ENCODE measurements at places on chromosomes 1 and 21.

- H3K4me3 ChIP-seq: no peak overlapping the region
- peak overlapping the region; percentile 64 for H3K27ac ChIP-seq
- no peaks in the 10 kb centered on the region for H3K27me3 ChIP-seq
- H3K36me3 ChIP-seq: peaks cover 3% of the 10 kb centered on the region
Measured at GRCh38 chr1:244448279-244449036, 3.3 kb downstream of the ADSS2 start.

DNA sequence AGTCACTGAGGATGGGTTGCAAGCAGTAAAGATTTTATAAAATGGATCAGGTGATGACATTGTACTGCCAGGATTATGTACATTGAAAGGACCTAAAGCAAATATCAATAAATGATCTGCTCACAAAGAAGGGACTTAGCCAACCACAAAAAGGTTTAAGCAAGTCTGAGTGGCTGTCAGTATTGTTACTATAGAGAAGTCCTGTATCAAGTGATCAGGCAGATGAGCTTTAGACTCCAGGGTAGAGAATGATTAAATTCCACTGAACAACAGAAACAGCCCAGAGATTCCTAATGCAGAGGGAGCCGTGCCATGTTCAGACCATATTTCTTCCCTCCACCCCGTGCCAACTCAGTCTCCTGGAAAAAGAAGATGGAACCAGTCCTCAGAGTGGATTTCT lies 138.9 kb downstream of the SETD4 start:
- no peak overlapping the region for H3K27ac ChIP-seq
- no peaks in the 10 kb centered on the region for H3K36me3 ChIP-seq
- DNase-seq: no peak

- no peak for DNase-seq
- no peaks in the 10 kb centered on the region for H3K36me3 ChIP-seq
- H3K27ac ChIP-seq: no peak overlapping the region
Measured at GRCh38 chr1:178243119-178243518, 149.2 kb downstream of the RASAL2 start.

- H3K4me1 ChIP-seq: no peaks in the 10 kb centered on the region
- no peak for DNase-seq
- H3K4me3 ChIP-seq: no peak overlapping the region
- peaks cover 20% of the 10 kb centered on the region for H3K36me3 ChIP-seq
Measured at GRCh38 chr1:19333587-19334354, 21.6 kb downstream of the SLC66A1 start.

- DNase-seq: no peak
- no peaks in the 10 kb centered on the region for H3K4me1 ChIP-seq
- no peak overlapping the region for H3K4me3 ChIP-seq
- no peaks in the 10 kb centered on the region for H3K36me3 ChIP-seq
- no peaks in the 10 kb centered on the region for H3K27me3 ChIP-seq
- H3K27ac ChIP-seq: no peak overlapping the region
Measured at GRCh38 chr1:75394386-75395139, 216.4 kb downstream of the SLC44A5 start.

DNA sequence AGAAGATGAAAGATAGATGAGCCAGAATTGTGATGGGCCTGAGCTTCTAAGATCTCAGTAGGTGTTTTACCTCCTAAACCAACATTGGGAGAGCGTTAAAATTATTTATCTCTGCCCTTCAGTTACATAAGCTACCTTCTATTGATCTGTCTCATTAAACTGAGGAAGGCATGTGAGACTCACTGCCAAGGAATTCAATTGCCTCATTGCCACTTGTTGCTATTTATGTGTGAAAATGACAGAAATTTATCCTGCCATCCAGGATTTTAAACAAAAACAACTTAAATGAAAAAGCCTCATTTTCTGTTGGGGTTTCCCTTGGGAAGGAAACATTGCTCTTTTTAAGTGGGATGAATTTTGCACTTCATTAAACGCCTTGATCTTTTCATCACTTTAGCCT lies 78.7 kb upstream of the RUNX1 start:
- peaks cover 2% of the 10 kb centered on the region for H3K4me1 ChIP-seq
- no peak overlapping the region for H3K27ac ChIP-seq
- DNase-seq: no peak
- no peak overlapping the region for H3K4me3 ChIP-seq
- H3K27me3 ChIP-seq: no peaks in the 10 kb centered on the region

DNA sequence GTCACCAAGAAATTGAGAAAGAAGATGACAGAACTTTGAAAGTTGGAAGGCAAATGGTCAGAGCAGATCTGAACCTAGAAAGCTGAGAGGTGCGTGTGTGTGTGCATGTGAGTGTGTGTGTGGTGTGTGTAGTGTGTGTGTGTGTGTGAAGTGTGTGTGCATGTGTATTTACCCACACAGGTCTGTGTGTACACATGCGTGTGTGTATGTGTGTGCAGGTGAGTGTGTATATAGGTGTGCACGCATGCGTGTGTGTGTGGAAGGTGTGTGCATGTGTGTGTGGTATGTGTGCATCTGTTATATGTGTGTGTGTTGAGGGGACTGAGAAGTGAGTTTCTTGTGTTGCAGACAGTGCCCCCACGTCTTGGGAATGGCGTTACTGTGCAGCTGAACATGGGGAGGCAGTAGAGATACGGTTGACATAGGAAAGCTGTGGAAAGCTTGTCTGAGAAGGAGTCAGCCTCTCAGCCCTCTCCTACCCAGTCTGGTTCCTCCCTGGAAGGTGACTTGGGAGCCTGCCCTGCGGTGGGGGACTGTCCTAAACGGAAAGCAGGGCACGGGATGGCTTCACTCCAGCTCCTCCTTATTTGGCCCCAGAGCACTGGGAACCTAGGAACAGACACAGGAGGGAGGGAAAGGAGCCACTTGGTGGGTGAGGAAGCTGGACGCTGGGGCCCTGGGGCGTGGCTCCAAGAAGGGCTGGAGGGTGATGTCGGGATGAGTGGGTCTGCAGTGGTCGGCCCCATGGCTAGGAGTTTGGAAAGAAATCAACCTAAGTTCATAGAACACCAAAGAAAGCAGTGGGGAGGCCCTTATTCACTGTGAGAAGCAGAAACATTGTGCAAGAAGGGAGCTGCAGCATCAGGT lies 97.2 kb downstream of the PCBP3 start:
- DNase-seq: no peak
- no peaks in the 10 kb centered on the region for H3K4me1 ChIP-seq
- no peaks in the 10 kb centered on the region for H3K36me3 ChIP-seq
- H3K4me3 ChIP-seq: no peak overlapping the region
- H3K27me3 ChIP-seq: no peaks in the 10 kb centered on the region
- no peak overlapping the region for H3K27ac ChIP-seq

DNA sequence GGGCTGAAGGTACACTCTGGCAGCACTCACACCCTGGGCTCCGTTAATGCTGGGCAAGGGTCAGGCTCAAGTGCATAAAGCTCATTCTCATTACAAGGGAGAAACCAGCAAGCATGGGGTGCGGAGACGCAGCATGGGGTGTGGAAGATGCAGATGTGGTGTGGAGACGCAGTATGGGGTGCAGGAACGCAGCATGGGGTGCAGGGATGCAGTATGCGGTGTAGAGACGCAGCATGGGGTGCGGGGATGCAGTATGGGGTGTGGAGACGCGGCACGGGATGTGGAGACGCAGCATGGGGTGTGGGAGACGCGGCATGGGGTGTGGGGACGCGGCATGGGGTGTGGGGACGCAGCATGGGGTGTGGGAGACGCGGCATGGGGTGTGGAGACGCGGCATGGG lies 390.7 kb downstream of the NPHP4 start:
- DNase-seq: no peak
- H3K4me3 ChIP-seq: no peak overlapping the region
- H3K36me3 ChIP-seq: no peaks in the 10 kb centered on the region
- no peak overlapping the region for H3K27ac ChIP-seq
- no peaks in the 10 kb centered on the region for H3K4me1 ChIP-seq

DNA sequence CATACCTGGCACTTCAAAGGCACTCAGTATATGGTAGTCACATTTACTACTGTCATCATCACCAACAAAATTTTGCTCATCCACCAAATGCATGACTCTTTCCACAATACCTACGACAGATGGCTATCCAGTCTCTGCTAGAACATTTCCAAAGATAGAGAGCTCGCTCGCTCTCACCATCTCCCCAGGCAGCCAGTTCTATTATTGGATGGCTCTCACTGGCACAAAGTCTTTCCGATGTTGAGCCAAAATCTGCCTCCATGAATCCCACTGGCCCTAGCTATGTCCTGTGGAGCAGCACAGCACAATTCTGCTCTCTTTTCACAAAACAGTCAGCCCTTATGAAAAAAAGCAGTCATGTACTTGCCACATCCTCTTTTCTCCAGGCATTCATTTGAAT lies 102.1 kb downstream of the DAB1 start:
- no peak for DNase-seq
- H3K36me3 ChIP-seq: no peaks in the 10 kb centered on the region
- peaks cover 3% of the 10 kb centered on the region for H3K4me1 ChIP-seq
- H3K27me3 ChIP-seq: no peaks in the 10 kb centered on the region
- H3K4me3 ChIP-seq: no peak overlapping the region

- H3K36me3 ChIP-seq: no peaks in the 10 kb centered on the region
- H3K27ac ChIP-seq: no peak overlapping the region
- H3K4me3 ChIP-seq: no peak overlapping the region
- H3K4me1 ChIP-seq: peaks cover 22% of the 10 kb centered on the region
- peaks cover 7% of the 10 kb centered on the region for H3K27me3 ChIP-seq
Measured at GRCh38 chr1:31580891-31581603, 4.7 kb downstream of the TINAGL1 start.

- no peak for DNase-seq
- no peaks in the 10 kb centered on the region for H3K36me3 ChIP-seq
- no peak overlapping the region for H3K4me3 ChIP-seq
Measured at GRCh38 chr1:9649769-9650168, 1.8 kb upstream of the PIK3CD start.

DNA sequence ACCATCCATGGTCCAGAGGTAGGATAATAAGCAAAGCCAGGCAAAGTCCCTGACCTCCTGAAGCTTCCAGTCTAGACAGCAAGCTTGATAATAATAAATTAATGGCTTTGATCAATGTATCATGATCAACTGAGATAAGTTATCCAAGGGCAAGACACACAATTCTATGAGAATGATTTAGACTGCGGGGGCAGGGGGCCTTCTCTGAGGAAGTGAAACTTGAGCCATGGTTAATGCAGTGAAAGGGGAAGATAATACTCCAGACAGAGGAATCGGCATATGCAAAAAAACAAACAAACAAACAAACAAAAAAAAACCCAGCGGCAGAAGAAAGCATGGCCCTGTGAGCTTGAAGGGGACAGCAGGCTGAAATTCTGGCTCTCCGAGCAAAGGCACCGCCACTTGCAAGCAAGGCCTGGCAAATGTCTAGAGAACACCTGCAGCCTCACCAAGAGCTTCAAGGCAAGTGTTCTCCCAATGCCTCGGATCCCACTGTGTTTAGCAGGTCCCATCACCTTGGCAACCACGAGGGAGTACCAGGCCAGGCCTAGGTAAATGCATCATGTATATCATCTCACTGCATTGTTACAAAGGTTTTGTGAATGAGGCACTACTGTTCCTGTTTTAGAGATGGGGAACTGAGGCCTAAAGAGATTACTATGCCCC lies 24.9 kb downstream of the CSMD2 start:
- DNase-seq: no peak
- no peaks in the 10 kb centered on the region for H3K4me1 ChIP-seq
- H3K27me3 ChIP-seq: no peaks in the 10 kb centered on the region
- H3K27ac ChIP-seq: no peak overlapping the region
- H3K4me3 ChIP-seq: no peak overlapping the region
- no peaks in the 10 kb centered on the region for H3K36me3 ChIP-seq

- no peak overlapping the region for H3K4me3 ChIP-seq
- no peaks in the 10 kb centered on the region for H3K36me3 ChIP-seq
- no peaks in the 10 kb centered on the region for H3K4me1 ChIP-seq
- no peaks in the 10 kb centered on the region for H3K27me3 ChIP-seq
Measured at GRCh38 chr1:106846656-106847055, 209.8 kb upstream of the PRMT6 start.

DNA sequence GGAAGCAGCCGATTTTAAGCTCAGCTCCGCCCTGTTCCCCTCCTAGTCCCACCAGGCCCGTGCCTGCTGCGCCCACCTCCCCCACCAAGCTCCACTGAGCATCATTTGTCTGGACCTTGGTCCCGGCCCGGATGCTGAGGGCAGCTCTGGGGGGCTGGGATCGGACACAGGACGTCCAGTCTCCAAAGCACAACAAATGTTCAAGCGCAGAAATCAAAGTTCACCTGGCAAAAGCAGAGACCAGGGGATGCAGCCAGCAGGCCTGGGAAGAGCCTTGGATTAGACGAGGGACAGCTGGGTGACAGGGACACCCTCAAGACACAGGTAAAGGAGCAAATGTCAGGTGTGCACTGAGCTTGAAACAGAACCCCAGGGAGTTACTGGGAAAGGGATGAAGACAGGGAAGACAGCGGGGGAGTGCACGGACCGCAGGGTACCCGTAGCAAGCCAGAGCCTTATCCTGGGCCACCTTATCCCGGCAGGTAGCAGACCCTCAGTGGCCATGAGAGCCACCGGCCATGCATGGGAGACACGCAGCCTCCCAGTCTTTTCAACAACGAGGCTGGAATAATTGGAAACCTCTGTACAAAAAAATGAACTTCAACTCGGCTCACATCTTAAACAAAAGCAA lies 22.2 kb upstream of the TMEM52 start:
- DNase-seq: no peak
- peaks cover 26% of the 10 kb centered on the region for H3K27me3 ChIP-seq
- no peak overlapping the region for H3K27ac ChIP-seq

DNA sequence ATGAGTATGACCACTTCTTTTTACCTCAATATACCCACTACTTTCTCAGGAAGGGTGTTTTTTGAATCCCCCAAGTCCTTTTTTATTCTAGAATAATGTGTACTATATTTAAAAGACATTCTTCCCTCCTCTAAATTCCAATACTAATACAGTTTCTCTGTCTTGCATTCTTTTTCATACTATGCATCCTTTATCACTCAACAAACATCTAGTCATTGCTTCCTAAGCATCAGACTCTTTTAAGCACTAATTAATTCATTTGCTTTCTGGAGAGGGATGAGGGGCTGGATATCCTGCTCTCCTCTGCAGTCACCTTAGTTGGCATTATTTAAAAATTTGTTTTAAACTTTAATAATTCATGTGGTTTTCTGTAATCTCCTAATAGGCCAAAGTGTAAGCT lies 838.8 kb downstream of the KCNT2 start:
- no peak overlapping the region for H3K27ac ChIP-seq
- no peak overlapping the region for H3K4me3 ChIP-seq
- peaks cover 2% of the 10 kb centered on the region for H3K4me1 ChIP-seq
- no peaks in the 10 kb centered on the region for H3K36me3 ChIP-seq
- peak; percentile 8 for DNase-seq

DNA sequence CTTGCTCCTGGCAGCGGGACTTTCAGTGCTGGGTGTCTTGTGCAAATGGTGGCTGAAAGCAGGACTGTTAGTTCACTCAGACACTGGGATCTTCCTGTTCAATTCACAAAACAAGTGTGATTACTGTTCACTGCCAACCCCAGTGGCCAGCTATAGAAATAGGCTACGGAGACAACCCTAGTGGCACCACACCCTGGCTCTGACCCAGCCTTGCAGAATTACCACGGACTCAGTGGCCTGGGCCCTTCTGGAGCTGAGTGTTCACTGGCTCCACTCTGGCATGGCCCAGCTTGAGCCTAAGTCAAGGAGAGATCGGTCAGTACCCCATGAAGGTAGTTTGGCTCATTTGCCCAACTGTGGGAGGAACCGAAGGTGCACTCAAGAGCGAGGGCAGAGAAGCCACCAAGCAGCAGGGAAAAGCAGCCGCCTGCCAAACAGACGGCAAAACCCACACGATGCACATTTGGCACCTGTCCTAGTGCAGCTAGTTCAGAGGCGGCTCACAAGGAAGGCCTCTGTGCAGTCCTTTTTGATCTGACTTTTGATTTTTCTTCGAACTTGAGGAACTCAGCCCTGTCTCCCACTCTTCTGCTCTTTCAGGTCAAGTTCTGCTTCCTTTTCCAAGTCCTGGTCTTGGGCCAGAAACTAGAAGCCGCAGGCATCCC lies 5.9 kb downstream of the KIAA2013 start:
- H3K27me3 ChIP-seq: no peaks in the 10 kb centered on the region
- H3K4me3 ChIP-seq: no peak overlapping the region
- H3K4me1 ChIP-seq: peaks cover 14% of the 10 kb centered on the region
- DNase-seq: no peak
- peaks cover 35% of the 10 kb centered on the region for H3K36me3 ChIP-seq
- no peak overlapping the region for H3K27ac ChIP-seq
